ENCODE measurements at places on chromosomes 1 and 21.
A peak's percentile ranks its signal among the peaks of the same experiment; 100 is the strongest.

DNA sequence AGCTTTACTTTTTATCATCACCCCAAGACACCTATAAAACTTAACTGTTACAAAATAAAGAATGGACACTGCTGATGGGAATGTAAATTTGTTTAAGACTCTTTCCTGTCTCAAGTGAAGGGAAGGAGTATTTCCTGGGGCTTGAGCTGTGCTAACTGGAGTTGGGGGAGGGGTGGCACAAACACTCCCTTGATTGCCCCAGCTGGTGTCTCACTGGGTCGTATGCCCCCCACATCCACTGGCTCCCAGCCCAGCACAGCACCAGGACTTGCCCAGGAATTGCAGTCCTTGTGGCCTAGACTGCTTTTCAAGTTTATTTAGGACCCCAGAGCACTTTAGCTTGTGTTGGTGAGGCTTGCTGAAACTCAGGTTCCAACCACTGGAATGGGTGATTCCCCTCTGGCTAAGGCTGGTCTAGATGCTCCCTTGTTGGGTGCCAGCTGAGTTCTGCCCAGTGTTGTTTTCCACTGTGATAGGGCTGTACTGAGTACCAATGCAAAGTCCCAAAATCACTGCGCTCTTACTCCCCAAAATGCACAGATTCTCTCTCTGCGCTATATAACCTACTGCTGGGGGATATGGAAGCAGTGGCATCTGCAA is 49.1 kb upstream of the DR1 start:
- H3K4me3 ChIP-seq: no peak overlapping the region
- peaks cover 19% of the 10 kb centered on the region for H3K36me3 ChIP-seq
- peaks cover 5% of the 10 kb centered on the region for H3K4me1 ChIP-seq
- no peaks in the 10 kb centered on the region for H3K27me3 ChIP-seq

DNA sequence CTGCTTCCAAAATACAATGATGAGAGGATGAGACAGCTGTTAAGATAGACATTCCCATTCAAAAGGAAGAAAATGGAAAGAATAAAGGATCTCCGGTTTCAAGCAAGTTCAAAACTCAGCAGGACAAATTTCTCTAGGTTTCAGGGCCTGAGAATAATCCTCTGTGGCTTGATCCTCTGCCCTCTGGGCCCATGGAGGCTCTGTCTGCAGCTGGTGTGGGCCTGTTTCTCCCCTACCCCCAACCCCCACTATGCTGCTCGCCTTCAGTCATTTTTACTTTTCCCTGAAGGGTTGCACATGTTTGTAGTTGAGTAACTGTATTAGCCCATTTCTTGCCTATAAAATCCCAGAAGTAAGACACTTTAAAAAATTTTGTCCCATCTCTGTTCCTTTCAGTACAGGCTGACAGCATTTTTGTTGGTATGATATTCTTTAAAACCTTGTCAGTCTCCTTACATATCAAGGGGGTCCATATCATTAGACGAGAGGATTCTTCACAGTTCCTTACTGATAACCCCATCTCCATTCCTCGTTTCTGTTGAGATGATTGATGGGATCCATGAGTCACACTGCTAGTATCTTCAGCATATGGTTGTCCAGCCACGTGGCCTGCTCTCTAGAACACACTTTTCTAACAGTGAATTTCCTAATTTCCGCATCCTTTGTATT is 10.5 kb downstream of the ZMYM4 start:
- H3K27me3 ChIP-seq: no peaks in the 10 kb centered on the region
- DNase-seq: no peak
- no peak overlapping the region for H3K27ac ChIP-seq
- H3K4me1 ChIP-seq: no peaks in the 10 kb centered on the region
- H3K36me3 ChIP-seq: peaks cover 40% of the 10 kb centered on the region
- no peak overlapping the region for H3K4me3 ChIP-seq

DNA sequence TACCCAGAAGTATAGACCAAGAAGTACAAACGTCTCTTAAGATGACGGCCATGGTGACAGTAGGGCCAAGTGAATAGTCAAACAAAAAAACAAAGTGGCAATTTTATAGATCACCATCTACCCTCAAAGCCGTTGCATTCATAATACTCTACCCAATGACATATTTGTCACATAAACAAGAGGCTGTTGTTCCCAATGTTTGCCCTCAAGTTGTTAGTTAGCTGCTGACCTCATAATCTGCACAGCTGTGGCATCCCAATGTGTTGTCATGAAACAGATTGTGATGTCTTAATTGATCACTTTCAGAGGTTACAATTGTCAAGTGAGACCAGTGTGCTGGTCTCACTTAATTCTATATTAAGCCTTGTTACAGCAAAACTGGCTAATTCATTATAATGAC is 333.8 kb downstream of the ST6GALNAC3 start:
- H3K4me3 ChIP-seq: no peak overlapping the region
- no peak for DNase-seq
- no peaks in the 10 kb centered on the region for H3K4me1 ChIP-seq
- no peaks in the 10 kb centered on the region for H3K27me3 ChIP-seq

- no peak overlapping the region for H3K27ac ChIP-seq
- H3K4me3 ChIP-seq: no peak overlapping the region
- H3K36me3 ChIP-seq: peaks cover 3% of the 10 kb centered on the region
- no peaks in the 10 kb centered on the region for H3K4me1 ChIP-seq
Measured at GRCh38 chr1:12436817-12437599, 181.0 kb downstream of the DHRS3 start.

GRCh38 chr21:36320421-36321324 is 676 bp downstream of the MORC3 start:
- H3K27me3 ChIP-seq: no peaks in the 10 kb centered on the region
- 0 out of 2 replicates have a peak, but pooled peaks cover 3% of the 10 kb centered on the region for H3K4me1 ChIP-seq
- DNase-seq: peak; percentile 68
- peak overlapping the region; percentile 85 for H3K4me3 ChIP-seq
- H3K27ac ChIP-seq: no peak overlapping the region

DNA sequence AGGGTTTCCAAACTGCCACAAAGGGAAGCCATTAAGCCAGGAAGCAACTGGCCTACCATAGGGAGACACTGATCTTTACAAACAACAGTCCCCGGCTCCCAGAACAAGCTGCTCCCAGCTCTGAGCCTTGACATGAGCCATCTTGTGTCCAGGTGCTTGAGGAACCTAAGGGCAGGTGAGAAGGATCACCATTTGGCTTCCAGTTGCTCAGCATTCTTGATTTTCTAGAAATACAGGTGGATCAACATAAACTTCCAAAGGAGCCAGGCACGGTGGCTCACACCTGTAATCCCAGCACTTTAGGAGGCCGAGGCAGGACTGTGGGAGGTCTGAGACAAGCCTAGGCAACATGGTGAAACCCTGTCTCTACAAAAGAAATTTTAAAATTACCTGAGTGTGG is 21.6 kb downstream of the ZBTB17 start:
- H3K4me1 ChIP-seq: peaks cover 11% of the 10 kb centered on the region
- H3K36me3 ChIP-seq: peaks cover 12% of the 10 kb centered on the region
- no peaks in the 10 kb centered on the region for H3K27me3 ChIP-seq
- no peak for DNase-seq

DNA sequence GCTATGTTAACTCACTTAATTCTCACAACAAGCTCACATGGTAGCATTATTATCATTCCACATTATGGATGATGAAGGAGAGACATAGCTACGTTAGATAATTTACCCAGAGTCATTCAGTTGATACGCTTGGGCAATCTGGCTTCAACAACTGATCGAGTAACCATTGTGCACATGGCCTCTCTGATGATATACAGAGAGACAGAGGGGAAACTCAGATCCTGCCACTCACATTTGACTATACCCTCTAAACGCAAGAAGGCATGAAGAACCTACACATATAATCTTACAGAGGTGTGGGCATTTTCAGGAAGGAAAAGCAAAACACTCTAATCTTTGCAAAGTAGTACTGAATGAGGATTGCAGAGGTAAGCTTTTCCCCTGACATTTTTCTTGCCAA is 360.1 kb downstream of the BARHL2 start:
- H3K4me1 ChIP-seq: no peaks in the 10 kb centered on the region
- H3K27ac ChIP-seq: no peak overlapping the region
- no peaks in the 10 kb centered on the region for H3K36me3 ChIP-seq
- no peak for DNase-seq
- no peak overlapping the region for H3K4me3 ChIP-seq
- H3K27me3 ChIP-seq: no peaks in the 10 kb centered on the region

Measured in H9 (cell line).